ENCODE measurements at places on chromosomes 4 and X.

GRCh38 chr4:16752150-16752549 is 146.3 kb downstream of the LDB2 start:
- no peak for DNase-seq

GRCh38 chr4:53905941-53906377 is 158.4 kb downstream of the CHIC2 start:
- DNase-seq, result peak; percentile 70

GRCh38 chr4:3639613-3640586 is 107.7 kb upstream of the LRPAP1 start:
- no peak for DNase-seq

GRCh38 chr4:89284828-89285227 is 22.8 kb downstream of the GPRIN3 start:
- no peak for DNase-seq

DNA sequence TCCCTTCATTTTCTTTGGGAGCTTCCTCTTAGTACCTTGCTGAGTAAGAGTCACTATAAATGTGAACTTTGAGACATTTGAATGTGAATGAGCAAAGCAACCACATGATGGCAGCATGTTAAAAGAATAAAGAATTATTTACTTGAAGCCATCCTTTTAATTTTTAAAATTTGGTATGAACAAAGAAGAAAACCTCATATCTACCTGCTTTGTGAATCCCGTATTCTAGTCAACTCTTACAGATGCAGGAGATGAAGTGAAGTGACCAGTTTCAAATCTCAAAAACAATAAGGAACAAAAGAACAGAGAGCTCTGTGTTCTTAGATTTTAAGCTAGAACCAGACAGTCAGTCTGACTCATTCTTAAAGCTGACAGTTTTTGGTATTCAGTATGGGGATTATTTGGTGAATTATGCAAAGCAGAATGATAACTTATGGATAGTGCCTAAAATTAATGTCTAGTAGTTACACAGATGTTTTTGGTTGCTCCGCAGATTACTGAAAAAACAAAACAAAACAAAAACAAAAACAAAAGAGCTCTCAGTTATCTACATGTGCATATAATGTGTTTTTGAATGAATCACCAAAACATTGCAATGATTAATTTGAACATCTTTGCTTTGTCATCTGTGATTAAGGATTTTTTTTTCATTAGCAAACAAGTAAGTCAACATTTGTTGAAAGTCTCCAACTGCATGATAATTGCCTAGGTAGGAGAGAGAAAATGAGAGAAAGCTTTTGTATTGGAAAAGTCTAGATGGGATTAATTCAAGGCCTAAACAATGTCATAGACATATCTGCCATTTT is 48.2 kb upstream of the H2AZ1 start:
- peak; percentile 12 for DNase-seq

- no peak for DNase-seq
Observed at GRCh38 chr4:165439344-165439743, 60.5 kb downstream of the CPE start.

DNA sequence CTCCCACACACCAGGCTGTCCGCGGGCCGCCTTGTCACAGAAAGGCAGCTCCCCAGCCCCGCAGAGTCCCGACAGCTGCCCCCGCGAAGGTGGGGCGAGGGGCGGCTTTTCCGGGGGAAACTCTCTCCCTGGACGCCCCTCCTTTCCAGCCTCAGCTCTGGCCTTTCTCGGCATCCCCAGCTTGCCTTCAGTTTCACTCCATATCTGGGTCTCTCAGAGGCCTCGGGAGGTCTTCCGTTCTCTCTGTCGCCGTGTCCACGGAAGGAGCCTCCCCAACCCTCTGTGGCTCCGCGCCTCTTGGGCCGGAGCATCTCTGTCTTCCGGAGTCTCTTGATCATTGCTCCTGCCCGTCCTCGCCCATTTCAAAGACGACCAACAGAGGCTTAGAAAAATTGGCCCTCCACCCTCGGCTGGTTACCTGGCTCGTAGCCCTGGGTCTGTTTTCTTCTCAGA is 6.1 kb upstream of the MSX1 start:
- no peak for DNase-seq

DNA sequence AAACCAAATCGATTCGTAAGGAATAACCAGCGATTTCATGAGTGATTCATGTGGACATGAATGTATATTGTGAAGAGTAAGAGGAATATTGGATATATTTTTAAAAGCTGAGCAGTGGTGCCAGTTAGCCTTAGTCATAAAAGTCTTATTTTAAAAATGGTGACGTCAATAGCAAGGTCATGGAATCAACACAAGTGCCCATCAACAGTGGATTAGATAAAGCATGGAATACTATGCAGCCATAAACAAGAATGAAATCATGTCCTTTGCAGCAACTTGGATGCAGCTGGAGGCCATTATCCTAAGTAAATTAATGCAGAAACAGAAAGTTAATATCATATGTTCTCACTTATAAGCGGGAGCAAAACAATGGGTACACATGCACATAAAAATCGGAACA is 89.0 kb upstream of the STOX2 start:
- no peak for DNase-seq

DNA sequence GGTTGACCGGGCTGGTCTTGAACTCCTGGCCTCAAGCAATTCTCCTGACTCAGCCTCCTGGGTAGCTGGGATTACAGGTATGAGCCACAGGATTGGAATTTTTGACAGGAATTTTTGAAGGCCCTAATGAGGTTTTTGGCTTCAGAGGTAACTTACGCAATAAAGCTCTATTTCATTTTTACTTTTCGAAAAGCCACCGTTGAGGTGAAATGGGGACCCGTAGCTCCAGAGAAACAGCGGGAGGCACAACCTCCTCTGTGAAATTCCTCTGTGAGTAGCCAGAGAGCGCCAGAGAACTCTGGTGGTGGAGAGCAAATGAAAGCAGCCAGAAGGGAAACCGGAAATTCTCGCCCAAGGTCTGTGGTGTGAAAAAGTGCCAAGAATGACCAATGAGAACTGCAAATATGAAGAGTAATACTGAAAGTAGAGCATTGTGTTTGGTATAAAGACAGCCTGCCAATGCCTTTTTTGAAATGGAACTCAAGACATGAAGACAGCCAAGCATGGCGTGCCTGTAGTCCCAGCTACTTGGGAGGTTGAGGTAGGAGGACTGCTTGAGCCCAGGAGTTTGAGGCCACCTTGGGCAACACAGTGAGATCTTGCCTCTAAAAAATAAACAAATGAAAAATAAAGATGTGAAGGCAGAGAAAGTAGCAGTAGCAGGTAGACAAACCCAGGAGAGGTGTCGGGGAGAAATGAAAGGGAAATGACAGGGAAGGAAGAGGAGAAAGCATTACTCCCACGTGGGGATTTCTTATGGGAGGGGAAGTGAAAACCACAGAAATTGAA is 33.0 kb upstream of the TMEM131L start:
- DNase-seq, result peak; percentile 86

- DNase-seq, result peak; percentile 67
Observed at GRCh38 chr4:38154681-38155588, 194.7 kb downstream of the PTTG2 start.

DNA sequence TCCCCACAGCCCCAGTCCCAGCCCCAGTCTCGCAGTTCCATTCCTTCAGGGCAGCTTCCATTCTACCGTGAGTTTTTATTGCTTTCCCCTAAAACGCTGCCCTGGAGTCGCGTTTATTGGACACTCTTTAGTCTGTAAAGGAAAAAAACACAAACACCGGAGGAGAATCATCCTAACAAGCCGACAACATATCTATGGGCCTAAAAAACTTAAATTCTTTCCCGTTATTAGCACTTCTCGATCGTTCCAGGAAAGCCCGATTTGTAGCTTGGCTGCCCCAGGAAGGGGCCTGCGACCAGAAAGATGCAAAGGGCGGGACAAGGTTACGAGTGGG is 178.5 kb downstream of the CBR4 start:
- no peak for DNase-seq

DNA sequence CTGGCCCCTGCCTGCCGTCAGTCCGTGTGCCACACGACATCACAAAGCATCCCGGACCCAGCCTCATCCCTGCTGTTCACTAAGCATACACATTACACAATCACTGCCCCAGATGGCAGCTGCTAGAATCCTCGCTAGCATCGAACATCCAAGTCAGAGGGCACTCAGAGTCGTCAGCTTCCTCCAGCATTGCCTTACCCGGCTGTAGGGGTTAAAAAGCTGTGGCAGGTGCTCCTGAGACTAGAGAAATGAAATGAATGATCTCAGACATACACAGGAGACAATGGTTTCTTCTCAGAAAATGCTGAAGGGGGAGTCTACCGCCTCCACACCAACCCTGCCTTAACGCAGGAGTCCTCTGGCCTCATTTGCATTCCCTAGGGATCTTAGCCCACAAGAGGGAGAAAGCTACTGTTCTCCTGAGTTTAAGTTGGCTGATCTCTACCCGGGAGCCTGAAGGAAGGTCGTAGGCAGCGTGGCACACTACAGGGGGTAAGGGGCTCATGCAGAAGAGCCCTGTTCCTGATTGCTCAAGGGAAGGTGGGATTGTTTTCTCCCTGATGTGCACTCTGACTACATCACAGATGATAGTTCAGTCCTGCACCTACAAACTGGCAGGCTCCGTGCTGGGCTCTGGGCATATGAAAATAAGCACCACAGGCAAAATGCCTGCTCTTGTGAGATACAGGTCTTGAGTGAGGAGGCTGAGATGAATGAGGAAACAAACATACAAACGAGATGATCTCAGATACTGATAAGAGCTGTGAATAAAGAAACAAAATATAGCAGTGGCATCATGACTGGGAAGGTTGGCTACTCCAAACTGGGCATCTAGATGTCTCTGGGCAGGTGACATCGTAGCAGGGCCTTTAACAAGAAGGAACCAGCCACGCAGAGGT is 2.6 kb upstream of the KIAA0232 start:
- DNase-seq, result peak; percentile 86

GRCh38 chrX:10618961-10619360 is 1.4 kb downstream of the MID1 start:
- no peak for DNase-seq

DNA sequence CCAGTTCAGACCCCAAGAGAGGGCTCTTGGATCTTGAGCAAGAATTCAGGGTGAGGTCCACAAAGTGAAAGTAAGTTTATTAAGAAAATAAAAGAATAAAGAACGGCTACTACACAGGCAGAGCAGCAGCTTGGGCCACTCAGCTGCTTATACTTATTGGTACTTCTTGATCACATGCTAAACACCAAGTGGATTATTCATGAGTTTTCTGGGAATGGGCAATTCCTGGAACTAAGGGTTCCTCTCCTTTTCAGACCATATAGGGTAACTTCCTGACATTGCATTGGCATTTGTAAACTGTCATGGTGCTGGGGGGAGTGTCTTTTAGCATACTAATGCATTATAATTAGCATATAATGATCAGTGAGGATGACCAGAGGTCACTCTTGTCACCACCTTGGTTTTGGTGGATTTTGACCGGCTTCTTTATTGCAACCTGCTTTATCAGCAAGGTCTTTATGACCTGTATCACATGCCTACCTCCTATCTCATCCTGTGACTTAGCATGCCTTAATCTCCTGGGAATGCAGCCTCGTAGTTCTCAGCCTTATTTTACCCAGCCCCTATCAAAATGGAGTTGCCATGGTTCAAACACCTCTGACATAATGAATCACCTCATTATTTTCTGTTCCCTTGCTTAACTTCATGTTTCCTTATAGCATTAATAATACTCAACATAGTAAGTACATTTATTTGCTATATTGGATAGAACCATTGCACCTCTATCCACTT is 476.3 kb downstream of the DTHD1 start:
- no peak for DNase-seq
